Osteoblast (primary cell): ENCODE measurements at places on chromosomes 6 and 20. TPM values are rescaled to one million over a fixed set of nuclear protein-coding genes. Genes with fewer than 3 reads are reported as not detected.

GRCh38 chr6:56356426-56356825, 109.0 kb upstream of the COL21A1 start:
- peak; percentile 58 for DNase-seq

DNA sequence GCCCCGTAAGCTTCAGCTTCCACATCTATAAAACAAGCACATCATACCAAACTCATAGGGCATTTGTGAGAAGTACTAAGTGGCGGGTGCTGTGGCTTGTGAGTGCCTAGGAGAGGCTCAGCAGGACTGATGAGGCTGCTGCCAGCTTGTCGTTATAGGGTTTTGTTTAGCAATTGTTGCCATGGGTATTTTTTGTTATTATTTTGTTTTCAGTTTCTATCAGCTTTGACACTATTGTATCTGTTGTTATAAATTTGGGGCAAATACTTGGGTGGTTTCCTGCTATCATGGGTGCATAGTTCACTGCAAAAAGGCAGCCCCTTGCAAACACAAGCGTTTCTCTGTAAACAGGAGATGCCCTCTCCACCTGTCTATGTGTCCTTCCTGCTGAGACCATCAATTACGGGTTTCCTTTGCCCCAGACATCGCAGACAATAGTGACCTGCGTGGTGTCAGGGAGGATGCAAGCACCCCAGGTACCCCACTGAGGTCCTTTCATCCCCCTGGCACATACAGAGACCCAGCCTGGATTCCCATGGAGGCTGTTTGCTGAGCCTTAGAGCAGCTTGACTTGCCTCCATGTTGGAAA, 3.1 kb upstream of the CCDC167 start:
- DNase-seq, result peak; percentile 56

DNA sequence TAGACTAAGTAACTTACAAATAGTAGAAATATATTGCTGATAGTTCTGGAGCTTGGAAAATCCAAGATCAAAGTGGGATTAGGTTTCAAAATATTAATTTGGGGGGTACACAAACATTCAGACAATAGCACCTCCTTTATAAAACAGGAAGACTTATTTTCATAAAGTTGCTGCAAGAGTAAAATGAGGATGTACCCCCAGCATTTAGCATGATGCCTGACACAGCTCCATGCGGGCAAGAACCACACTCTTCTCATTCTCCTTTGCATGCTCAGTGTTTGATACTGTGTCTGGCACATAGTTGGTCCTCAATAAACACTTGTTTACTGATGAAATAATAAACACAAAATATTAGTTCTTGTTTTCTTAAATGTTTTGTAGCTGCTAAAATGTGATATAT, 332.9 kb downstream of the TFAP2A start:
- no peak for DNase-seq

- no peak for DNase-seq
These were observed 182.8 kb downstream of the EYS start for GRCh38 chr6:65524232-65524631.

- DNase-seq, result no peak
These were observed 795.6 kb downstream of the TENT5A start for GRCh38 chr6:80956898-80957297.

DNA sequence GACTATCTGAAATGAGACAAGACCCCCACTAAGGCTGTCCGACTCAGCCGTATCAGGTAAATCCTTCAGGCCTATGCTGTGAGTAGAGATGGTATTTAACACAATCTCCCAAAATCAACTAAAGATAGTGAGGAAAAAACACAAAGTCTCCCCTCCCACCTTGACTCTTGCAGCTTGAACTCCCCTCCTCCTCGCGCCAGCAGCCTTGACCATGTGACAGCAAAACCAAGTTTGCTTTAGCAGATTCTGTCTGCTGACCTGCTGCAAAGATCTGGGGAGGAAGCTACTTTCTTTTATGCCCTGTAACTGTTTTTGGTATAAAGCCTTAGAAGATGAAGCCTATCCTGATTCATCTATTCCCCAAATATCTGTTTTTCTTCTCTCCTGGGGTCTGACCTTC, 509.5 kb downstream of the CDH26 start:
- DNase-seq, result no peak

GRCh38 chr20:60900618-60901017, 351.4 kb upstream of the CDH4 start:
- no peak for DNase-seq

Gene PDE10A
- total RNA-seq, result 3.3 and 3.5 TPM in 2 replicates

Gene BMP2
- total RNA-seq, result 1.8 TPM in 2 replicates

Gene MDFI
- 0.72 and 5.3 TPM in 2 replicates for total RNA-seq

Gene POU5F1
- 0.29 and 2.5 TPM in 2 replicates for total RNA-seq
